CD4-positive, alpha-beta T cell (primary cell): ENCODE measurements at places on chromosomes 3 and 15.

DNA sequence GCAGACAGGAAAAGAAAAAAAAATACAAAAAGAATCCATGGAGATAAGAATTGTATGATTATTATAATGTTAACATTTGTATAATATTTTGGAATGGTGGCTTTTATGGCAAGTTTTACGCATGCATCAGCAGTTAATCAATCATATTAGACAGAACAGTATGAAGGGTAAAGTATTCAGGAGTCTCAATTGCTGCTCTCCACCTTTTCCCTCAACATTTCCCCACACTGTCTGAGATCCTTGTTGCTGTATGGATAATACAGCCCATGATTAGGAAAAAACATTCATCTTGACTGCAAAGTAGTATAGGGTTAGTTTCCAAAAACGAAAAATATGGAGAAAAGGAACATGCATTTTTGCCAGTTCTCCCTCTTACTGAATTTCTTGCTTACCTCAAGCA, 755.3 kb upstream of the ARPP21 start:
- H3K4me1 ChIP-seq, result no peaks in the 10 kb centered on the region
- no peak for DNase-seq
- H3K27ac ChIP-seq, result no peak overlapping the region
- no peak overlapping the region for H3K4me3 ChIP-seq

- no peak overlapping the region for H3K4me3 ChIP-seq
- no peaks in the 10 kb centered on the region for H3K36me3 ChIP-seq
- H3K27ac ChIP-seq, result no peak overlapping the region
- H3K27me3 ChIP-seq, result no peaks in the 10 kb centered on the region
- H3K4me1 ChIP-seq, result no peaks in the 10 kb centered on the region
These were observed 199.1 kb downstream of the EPHA3 start for GRCh38 chr3:89306540-89306939.

GRCh38 chr3:30914696-30915095, 20.2 kb upstream of the GADL1 start:
- H3K4me3 ChIP-seq, result no peak overlapping the region
- no peaks in the 10 kb centered on the region for H3K36me3 ChIP-seq
- DNase-seq, result no peak
- no peaks in the 10 kb centered on the region for H3K27me3 ChIP-seq
- no peaks in the 10 kb centered on the region for H3K4me1 ChIP-seq

GRCh38 chr15:66039117-66039871, 170.0 kb downstream of the RAB11A start:
- H3K27ac ChIP-seq, result no peak overlapping the region
- peaks cover 12% of the 10 kb centered on the region for H3K27me3 ChIP-seq
- no peak for DNase-seq
- H3K4me1 ChIP-seq, result no peaks in the 10 kb centered on the region

- no peak for DNase-seq
- H3K36me3 ChIP-seq, result no peaks in the 10 kb centered on the region
- no peaks in the 10 kb centered on the region for H3K27me3 ChIP-seq
- no peak overlapping the region for H3K27ac ChIP-seq
- H3K4me1 ChIP-seq, result no peaks in the 10 kb centered on the region
These were observed 249.5 kb upstream of the ARL6 start for GRCh38 chr3:97515076-97515475.

DNA sequence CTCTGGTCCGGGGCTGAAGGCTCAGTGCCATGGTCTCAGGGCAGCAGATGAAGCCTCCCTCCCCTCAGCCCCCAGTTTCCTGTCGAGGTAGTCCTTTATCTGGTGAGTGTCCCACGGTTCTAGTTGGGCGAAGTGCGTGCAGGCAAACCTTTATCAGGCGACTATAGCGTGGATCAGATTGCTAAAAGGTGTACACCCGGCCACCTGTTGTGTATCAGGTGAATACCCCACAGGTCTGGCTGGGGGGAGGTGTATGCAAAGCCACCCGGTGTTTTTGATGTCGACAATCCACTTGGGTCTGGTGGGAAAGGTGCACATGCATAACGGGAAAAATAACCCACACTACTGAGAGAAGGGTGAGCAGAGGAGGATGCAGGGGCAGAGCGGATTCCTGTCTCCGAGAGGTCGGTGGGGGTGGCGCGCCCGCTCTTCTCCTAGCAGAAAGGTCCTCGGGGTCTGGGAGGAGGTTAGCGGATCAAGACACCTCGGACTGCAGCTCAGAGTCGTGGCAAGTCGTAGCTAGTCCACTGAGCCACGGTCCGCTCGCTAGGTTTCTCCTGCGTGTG, 507 bp downstream of the SLC12A6 start:
- no peaks in the 10 kb centered on the region for H3K27me3 ChIP-seq
- peak; percentile 24 for DNase-seq
- peak overlapping the region; percentile 80 for H3K27ac ChIP-seq
- H3K36me3 ChIP-seq, result peaks cover 17% of the 10 kb centered on the region
- H3K4me3 ChIP-seq, result peak overlapping the region; percentile 98
- peaks cover 51% of the 10 kb centered on the region for H3K4me1 ChIP-seq

DNA sequence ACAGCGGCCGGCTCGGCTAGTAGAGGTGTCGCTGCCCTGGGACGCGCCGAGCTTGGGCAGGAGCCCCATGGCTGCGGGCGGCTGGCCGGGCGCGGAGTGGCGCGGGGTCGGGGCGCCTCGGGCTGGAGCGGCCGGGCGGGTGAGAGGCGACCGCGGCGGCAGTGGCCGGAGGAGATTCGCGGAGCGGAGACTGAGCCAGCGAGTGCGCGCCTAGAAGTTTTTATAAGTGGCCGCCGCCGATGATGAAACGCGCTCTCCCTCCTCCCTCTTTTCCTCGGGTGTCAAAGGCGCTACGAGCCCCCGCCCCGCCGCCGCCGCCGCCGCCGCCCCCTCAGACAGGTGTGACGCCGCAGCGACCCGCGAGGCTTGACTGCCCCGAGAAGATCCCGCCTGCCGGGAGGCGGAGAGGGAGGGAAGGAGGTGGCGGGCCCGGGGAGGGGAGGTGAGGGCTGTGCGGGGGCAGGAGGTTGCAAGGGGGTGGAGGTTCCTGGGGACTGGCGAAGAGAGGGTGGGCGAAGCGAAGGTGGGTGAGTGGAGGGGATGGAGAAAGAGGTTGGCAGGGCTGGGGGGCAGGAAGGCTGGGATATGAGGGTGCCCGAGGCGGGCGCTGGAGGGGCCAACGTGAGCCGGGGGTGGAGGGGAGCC, at the start of gene SLCO2A1:
TSS of gene SLCO2A1 (minus strand) at position 192 of the 645 bp plus-strand sequence. CDS start at position 69, 123 bp downstream.
- no peaks in the 10 kb centered on the region for H3K4me1 ChIP-seq
- no peak for DNase-seq
- H3K4me3 ChIP-seq, result no peak within 1 kb of the TSS
- no peak within 1 kb of the TSS for H3K27ac ChIP-seq
- H3K36me3 ChIP-seq, result no peaks in the 10 kb centered on the region

GRCh38 chr15:43465100-43465499, 27.9 kb downstream of the TP53BP1 start:
- no peak overlapping the region for H3K27ac ChIP-seq
- H3K36me3 ChIP-seq, result peaks cover 28% of the 10 kb centered on the region
- DNase-seq, result no peak
- no peaks in the 10 kb centered on the region for H3K27me3 ChIP-seq
- no peak overlapping the region for H3K4me3 ChIP-seq
